ENCODE measurements at places on chromosomes 2 and 18. TPM values are rescaled to one million over a fixed set of nuclear protein-coding genes. Genes with fewer than 3 reads are reported as not detected.

DNA sequence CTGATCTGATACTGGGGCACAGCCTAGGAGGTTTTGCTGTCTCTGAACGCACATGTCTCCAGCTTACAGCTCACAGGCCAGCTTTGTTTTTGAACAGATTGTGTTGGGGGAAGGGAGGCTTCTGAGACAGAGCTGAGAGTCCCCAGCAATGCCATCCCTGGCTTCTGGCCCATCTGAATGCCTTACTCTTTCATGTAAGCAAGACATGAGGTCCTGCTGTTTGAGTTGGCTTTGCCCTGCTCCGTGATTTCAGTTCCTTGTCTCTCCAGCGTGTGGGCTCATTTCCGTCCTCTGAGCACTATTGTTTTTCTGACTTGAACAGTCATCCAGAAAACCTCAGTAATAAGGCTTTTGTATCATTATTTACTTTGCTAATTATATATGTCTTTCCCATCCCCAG lies 194.9 kb upstream of the TNP1 start:
- DNase-seq = no peak

- DNase-seq = no peak
Measured at GRCh38 chr2:228039752-228040534, 141.5 kb downstream of the SPHKAP start.

DNA sequence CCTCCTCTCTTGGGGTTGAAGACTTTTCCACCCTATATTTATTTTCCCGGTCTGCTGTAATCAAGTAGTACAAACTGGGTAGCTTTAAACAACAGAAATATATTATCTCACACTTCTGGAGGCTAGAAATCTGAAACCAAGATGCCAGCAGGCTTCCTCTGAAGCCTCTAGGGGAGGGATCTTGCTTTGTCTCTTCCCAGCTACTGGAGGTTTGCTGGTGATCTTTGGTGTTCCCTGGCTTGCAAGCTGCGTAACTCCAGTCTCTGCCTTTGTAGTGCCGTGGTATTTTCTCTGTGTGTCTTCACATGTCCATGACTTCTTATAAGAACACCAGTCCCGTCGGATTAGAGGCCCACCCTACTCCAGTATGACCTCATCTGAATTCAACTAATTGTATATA lies 44.4 kb downstream of the MYO3B start:
- no peak for DNase-seq

DNA sequence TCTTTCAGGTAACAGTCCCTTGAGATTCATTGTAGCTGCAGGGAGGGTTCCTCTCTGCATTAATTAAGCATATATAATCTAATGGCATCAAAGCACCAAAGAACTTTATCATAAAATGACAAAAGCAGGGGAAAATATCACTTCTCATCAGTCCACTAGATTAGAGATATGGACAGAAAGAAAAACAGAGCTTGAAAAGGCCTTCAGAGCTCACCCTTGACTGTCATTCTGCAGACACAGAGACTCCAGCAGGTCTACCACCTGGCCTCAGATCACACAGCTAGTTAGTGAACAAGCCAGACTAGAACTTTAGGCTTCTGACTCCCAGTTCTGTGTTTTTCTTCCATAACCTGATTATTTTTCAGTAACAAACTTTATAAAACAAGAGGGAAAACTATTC lies 88.5 kb downstream of the FIGN start:
- DNase-seq = no peak

The SLC14A1 gene
- polyA plus RNA-seq = not detected

GRCh38 chr2:19392191-19392590 lies 33.8 kb upstream of the OSR1 start:
- no peak for DNase-seq

- no peak for DNase-seq
Measured at GRCh38 chr18:47992266-47992665, 61.8 kb upstream of the SMAD2 start.

The CENPA gene
- polyA plus RNA-seq = 10.4 TPM

DNA sequence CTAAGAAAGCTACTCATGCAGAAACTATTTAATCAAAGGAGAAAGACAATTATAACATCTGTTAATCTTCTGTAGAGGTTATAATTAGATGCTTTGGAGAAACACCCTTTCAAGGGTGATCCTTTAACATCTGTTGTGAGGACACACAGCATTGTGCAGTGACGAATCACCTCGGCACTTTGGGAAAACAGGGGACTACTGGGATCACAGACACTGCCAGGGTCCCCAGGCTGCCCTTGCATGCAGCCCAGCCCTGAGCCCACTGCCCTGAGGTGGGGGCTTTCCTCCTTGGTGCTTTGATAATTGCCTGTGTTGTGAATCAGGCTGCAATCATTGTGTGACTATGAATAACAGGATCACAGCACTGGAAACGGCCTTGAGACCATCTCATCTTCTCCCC lies 10.6 kb downstream of the NCKAP5 start:
- no peak for DNase-seq

The FABP1 gene
- polyA plus RNA-seq = not detected

The KCNK3 gene
- polyA plus RNA-seq = 0.51 TPM

DNA sequence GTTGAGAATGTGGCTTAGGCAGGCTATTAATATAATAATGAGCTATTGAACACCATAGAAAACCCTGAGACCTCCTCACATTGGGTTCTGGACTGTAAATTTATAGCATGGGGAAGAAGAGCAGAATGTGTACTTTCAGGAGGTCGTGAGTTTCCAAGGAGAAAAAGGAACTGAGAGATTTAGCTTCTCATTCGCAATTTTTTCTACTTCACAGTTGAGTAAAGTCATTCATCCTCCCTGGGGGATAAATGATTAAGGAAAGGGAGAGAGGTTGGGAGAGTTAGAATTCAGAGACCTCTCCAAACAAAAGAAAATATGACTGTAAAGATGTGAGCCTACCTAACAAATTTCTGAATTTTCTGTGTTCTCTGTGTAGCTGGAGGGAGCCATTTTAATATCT lies 205.8 kb upstream of the CYRIA start:
- DNase-seq = no peak

DNA sequence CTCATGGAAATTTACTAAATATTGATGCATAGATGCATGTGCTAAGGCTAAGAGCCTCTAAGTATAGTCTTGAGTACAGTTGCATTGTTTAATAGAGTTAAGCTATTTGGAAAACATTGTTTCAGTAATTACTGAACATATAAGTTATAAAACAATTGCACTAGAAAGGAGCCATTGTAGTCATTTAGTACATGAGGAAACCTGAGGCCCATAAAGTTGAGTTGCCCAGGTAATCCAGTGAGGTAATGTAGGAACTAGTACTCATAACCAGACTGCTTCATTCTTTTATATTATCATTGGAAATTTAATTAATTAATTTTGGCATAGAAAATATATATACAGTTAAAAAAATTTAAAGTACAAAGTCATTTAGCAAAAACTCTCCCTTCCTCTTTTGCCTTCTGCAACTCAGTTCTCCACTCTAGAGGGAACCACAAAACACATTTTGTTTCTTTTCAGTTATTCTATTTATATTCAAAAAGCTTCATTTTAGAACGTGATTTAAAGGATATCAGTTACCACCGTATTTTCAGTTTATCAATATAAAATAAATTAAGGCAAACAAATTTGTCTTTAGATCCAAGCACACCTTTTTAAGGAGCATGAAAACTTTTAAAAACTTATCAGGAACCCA lies 27.8 kb upstream of the TBR1 start:
- no peak for DNase-seq

- DNase-seq = no peak
Measured at GRCh38 chr2:184402381-184402780, 195.9 kb upstream of the ZNF804A start.

DNA sequence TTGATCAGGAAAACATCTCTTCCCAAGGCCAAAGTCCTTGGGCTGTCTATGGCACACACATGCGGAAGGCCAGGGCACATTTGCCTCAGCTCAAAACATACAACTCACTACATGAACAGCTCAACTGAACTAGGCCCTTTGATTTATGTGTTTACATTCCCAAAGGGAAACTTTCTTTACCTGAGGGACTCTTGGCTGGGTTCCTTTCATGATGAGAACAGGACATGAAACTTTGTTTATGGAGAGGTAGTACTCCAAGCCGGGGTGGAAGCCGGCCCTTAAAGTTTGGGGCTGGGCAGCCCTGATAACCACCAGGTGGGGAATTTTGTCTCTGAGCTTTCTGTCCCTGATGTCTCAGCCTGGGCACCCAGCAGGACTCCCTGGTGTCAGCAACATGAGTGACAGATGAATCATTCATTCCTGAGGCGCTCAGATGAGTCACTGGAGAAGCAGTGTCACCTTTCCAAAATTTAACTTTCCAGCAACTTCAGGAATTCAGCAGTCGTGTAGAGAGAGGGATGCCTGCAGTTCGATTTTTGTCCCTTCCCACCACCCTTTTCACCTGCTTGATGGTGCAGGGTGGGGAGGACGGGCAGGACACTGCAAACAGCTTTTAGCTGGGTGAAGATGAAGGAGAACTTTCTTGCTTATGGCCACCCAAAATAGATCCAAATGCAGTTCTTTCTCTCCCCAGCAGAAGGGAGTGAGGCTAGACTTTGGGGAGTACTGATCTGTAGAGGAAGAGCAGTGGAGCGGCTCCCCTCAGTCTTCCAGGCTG lies 331.6 kb downstream of the DYSF start:
- no peak for DNase-seq

- DNase-seq = no peak
Measured at GRCh38 chr2:98297817-98298682, 48.2 kb upstream of the CNGA3 start.

The SERPINB5 gene
- 27.3 TPM for polyA plus RNA-seq

GRCh38 chr2:197878792-197879191 lies 74.4 kb downstream of the PLCL1 start:
- DNase-seq = no peak

DNA sequence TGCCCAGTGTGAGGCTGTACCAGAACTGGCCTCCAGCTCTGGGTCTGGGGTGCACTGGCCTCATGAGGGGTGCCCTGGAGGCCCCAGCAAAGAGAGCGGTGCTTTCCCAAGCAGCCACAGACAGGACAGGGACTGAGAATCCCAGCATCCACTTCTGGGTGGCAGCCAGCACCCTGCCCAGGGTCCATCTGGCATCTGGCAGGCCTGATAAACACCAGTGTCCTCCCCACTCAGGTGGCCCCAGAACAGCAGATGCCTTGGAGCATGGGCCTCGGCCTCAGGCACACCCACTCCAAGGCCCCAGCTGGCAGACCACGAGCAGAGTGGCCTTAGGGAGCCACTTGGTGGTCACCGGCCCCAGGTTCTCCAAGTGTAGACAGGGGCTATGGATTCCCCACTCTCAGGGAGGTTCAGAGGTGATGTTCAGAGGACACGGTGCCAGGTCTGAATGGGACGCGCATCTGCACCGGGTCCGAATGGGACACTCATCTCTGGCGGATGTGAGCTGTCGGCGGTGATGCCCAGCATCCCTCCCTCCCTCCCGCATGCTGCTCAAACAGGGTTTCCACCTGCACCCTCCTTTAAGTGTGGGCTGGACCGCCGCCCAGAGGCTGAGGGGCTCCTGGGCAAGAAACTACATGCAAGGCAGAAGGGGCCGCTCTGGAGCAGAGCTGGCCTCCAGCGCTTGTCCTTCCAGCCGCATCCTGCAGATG lies 82.2 kb upstream of the GPC1 start:
- DNase-seq = no peak

GRCh38 chr2:176814274-176814673 lies 398.3 kb upstream of the HNRNPA3 start:
- DNase-seq = no peak

DNA sequence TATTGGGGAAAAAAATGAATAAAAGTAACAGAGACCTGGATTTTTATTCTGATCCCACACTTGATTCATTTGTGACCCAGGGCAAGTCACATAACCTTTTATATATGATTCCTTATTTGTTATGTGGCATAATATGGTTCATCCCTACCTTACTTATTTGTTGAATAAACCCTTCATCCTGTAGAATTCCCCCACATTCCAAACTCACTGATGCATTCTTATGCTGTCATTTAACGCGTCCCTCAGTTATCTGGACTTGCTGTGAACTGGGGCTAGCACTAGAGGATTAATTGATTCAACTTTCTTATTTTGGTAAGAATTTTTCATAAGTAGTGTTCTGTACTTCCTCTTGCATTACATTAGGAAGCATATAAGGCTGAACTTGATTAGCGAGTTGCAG lies 384.7 kb upstream of the RAB12 start:
- DNase-seq = no peak

DNA sequence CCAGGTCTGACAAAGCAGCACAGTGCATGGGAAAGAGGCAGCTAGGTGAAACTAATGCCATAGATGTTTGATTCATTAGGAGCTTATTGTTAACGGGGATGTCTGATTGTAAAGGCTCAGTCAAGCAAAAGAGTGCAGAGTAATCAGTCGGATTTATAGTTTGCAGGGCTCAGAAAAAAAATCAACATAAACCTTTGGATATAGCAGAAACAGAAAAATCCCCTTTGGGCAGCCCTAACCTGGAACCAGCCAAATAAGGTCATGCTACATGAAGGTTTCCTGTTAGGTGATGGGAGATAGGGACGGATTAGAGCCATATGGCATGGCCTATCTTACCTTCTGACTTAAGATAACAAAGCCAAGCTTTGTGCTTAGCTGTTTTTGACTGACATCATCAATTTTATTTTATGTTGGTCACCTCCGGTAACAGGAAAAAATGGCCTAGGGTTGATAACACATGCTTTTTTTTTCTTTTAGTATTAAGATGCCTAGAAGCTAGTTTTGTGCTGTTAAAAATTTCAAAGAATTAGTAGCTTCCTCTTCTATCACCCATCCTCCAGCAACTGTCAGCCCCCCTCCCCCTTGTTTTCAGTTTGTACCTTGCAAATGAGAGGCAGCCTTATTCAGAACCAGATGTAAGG lies 60.7 kb upstream of the ZEB2 start:
- DNase-seq = no peak

GRCh38 chr2:171289316-171289715 lies 128.6 kb upstream of the TLK1 start:
- DNase-seq = peak; percentile 15

DNA sequence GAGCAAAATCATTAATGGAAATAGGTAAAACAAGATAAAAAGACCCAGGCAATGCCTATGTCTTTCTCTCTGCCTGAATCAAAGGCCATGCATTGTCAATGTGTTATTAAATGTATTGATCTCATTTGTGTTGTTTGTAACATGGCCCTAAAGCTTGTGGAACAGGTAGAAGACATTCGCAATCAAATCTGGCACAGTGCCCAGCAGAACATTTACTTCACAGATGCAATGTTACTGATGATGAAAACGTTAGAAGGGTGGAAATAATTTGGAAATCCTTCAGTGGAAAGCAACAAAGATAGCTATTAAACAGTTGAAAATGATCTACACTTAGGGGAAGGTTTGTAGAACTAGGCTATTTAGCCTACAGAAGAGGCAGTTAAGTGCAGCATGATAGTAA lies 368.2 kb downstream of the EPHA4 start:
- DNase-seq = no peak

DNA sequence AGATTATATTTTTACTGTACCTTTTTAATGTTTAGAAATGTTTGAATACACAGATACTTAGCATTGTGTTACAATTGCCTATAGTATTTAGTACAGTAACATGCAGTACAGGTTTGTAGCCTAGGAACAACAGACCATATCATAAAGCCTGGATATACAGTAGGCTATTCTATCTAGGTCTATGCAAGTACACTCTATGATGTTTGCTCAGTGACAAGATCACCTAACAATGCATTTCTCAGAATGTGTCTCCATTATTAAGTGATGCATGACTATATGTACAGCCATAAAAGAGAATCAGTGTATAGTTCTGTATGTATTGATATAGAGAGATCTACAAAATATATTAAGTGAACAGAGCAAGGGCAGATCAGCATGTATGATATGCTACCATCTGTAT lies 616.4 kb downstream of the XIRP2 start:
- DNase-seq = no peak
